CD4-positive, alpha-beta T cell treated with Interleukin-1 beta for 1 hour (primary cell): ENCODE measurements at places on chromosomes 16 and 17.

GRCh38 chr16:813204-813915, 12.8 kb upstream of the GNG13 start:
- DNase-seq = peak; percentile 26

DNA sequence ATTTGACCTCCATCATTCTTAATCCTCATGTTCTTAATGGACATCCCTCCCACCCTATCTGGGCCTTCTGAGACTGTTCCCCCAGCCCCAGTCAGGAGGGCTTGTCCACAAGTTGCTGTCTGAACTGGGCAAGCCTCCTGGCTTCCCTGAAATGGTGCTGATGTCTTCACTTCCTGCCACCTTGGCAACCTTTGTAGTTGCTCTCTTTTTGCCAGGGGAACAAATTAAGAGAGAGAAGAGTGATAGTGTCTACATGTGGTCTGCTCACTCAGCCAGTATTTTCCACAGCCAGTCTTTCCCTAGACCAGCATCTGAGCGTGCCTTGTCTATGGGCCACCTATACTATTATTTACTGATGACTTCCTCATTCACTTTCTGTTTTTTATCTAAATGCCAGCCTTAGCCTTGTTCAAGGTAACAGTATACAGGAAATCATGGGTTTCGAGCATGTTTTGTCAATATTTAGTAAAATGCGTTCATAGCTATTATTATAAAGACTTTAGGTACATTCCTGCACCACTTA, 710.1 kb downstream of the MAF start:
- DNase-seq = peak; percentile 22

- DNase-seq = no peak
These were observed 19.2 kb downstream of the SGF29 start for GRCh38 chr16:28572696-28573510.

DNA sequence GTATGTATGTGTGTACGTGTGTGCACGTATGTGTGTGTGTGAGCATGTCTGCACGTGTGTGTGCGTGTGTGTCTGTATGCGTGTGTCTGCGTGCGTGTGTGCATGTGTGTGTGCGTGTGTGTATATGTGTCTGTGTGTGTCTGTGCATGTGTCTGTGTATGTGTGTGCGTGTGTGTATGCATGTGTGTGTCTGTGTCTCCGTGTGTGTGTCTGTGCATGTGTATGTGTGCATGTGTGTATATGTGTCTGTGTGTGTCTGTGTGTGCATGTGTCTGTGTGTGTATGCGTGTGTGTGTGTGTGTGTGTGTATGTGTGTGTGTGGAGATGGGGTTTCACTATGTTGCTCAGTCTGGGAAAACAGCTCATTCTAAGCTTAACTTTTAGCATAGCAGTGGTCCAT, 43.9 kb downstream of the ATP2C2 start:
- no peak for DNase-seq

DNA sequence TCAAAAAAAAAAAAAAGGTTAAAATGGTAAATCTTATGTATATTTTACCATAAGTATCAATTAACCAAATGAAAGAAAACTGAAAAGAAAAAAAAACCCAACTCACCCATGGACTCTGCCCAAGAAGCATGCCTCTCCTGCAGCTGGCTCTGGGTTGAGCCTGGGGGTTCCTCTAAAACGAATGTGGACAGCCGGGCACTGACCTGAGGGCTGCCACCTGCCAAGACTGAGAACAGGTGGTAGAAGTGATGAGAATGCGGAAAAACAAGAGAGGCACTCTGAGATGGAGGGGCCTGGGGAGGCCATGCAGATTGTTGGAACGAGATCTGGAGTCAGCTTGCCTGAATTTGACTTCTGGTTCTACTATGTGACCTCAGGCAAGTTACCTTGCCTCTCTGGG, 85.5 kb upstream of the MSI2 start:
- DNase-seq = no peak

GRCh38 chr16:12502676-12503075, 301.0 kb downstream of the CPPED1 start:
- DNase-seq = no peak

GRCh38 chr17:76130473-76130872, 10.6 kb downstream of the FOXJ1 start:
- DNase-seq = no peak

- DNase-seq = no peak
These were observed 153.7 kb downstream of the CYB561 start for GRCh38 chr17:63292421-63292820.

DNA sequence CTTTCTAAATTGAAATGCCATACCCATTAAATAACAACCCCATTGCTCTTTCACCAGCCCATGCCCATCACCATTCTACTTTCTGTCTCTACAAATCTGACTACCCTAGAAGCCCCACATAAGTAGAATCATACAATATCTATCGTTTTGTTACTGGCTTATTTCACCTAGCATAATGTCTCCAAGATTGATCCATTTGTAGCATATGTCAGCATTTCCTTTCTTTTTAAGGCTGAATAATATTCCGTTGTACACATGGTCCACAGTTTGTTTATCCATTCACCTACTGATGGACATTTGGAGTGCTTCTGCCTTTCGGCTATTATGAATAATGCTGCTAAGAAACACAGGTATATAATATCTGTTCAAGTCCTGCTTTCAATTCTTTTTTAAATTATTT, 393.1 kb upstream of the SOX9 start:
- DNase-seq = no peak

- DNase-seq = no peak
These were observed 25.3 kb downstream of the MBTPS1 start for GRCh38 chr16:84091460-84091859.

GRCh38 chr17:40938981-40939380, 1.5 kb upstream of the KRT23 start:
- DNase-seq = no peak

GRCh38 chr17:78359997-78360370, at the start of gene SOCS3:
TSS of gene SOCS3 (minus strand) at chr17:78360077. CDS start at chr17:78359095, 982 bp downstream.
- peak; percentile 97 for DNase-seq

DNA sequence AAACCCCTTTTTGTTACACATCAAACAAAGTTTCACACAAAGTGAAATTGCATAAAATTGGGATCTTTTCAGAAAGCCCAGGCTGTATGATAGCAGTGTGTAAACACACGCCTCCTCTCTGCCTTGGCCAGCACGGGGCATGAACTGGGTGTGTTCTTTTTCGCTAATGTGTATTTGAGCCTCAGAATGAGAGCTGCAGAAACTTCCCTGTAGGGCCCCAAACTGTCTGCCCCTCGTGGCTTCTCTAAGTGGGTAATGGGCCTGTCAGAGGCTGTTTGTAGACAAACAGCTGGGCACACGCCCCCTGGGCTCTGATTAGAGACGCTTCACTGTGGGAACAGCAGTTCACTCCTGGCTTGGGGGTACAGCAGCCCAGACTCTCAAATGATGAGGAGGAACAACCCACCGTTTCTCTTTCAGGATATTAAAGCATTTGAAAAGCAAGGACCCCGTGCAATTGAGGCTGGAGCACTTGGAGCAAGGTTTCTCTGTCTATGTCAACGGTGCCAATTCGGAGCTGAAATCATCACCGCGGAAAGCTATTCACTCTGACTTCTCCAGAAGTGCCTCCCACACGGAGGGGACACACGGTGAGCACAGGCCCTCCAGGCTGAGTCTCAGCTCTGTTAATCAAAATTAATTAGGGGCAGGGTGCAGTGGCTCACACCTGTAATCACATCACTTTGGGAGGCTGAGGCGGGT, 78.4 kb downstream of the KATNIP start:
- DNase-seq = no peak

DNA sequence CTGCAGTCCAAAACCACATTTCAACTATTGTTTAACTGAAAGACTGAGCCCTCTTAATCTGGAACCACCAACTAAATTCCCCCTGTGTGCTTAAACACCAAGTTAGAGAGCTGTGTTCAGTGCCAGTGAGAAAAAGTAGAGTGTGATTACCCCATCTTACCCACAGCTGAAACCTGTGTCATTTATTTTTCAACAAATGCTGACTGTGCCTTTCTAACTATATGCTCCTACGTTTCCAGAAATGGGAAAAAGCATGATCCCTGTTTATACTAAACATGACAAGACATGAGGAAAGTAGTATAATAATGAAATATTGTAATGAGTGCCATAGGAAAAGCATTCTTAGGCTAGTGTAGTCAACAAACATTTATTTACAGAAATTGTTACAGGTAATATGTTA, 7.4 kb upstream of the TOX3 start:
- no peak for DNase-seq

DNA sequence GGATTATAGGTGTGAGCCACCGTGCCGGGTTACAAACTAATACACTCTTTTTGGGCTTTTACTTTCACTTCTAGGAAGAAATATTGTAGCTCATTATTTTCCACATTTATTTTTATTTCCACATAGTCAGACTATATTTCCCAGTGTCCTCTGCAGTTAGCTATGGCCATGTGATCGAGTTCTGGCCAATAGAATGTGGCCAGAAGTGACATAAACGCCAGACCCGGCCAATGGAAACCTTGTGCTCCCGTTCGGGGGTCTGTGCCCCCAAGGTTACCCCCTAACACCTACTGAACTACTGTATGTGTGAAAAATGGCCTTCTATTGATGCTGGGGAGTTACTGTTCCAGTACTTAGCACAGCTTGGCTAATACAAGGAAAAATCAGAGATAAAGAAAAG, 13.2 kb upstream of the RPTOR start:
- no peak for DNase-seq

DNA sequence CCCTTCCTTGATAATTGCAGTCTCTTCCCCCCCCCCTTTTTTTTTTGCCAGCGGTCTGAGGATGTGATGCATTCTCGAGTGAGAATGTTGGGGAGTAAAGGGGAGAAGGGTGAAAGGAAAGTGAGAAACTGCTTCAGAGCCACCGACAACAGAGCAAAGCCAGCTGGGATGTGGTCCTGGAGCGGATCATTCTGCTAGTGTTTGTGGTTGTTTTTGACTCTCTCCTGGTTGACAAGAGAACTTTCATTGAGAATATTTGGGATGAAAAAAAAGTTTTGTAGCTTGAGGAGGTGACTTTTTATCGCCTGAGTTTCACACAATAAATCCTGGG, 1.3 kb downstream of the NF1 start:
- no peak for DNase-seq

GRCh38 chr16:1734123-1734522, 28.1 kb downstream of the MAPK8IP3 start:
- no peak for DNase-seq

DNA sequence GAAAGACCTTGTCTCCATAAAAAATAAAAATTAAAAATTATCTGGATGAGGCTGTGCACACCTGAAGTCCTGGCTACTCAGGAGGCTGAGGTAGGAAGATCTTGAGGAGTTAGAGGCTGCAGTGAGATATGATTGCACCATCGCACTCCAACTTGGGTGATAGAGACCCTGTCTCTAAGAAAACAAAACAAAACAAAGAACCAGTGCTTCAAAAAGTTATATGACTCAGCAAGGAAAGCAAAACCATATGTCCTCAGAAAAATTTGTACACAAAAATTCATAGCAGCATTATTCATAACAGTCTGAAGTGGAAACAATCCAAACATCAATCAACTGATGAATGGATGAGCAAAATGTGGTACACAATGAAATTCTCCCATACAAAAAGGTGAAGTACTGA, 48.9 kb downstream of the SLFN5 start:
- DNase-seq = no peak
